CD8-positive, alpha-beta memory T cell (primary cell): ENCODE measurements at places on chromosomes 5 and 9. TPM values are rescaled to one million over a fixed set of nuclear protein-coding genes. Genes with fewer than 3 reads are reported as not detected.

The KIF4B gene
- not detected for total RNA-seq

The ANKRD18B gene
- 0.92 TPM for total RNA-seq

The ANXA2R gene
- total RNA-seq, result 6.0 TPM

The DBH gene
- total RNA-seq, result not detected

The C5orf24 gene
- total RNA-seq, result 29.8 TPM

The WNT8A gene
- total RNA-seq, result not detected

GRCh38 chr9:134418354-134418753, 92.1 kb downstream of the RXRA start:
- no peak for DNase-seq
- H3K27ac ChIP-seq, result no peak overlapping the region
- H3K27me3 ChIP-seq, result no peaks in the 10 kb centered on the region
- no peak overlapping the region for H3K4me3 ChIP-seq

- no peak overlapping the region for H3K27ac ChIP-seq
- no peaks in the 10 kb centered on the region for H3K27me3 ChIP-seq
- H3K4me1 ChIP-seq, result no peaks in the 10 kb centered on the region
- H3K36me3 ChIP-seq, result peaks cover 2% of the 10 kb centered on the region
Measured at GRCh38 chr9:37172557-37172956, 52.2 kb downstream of the ZCCHC7 start.

GRCh38 chr5:72000707-72001106, 106.6 kb upstream of the MAP1B start:
- DNase-seq, result no peak
- no peaks in the 10 kb centered on the region for H3K36me3 ChIP-seq
- no peaks in the 10 kb centered on the region for H3K4me1 ChIP-seq
- no peak overlapping the region for H3K4me3 ChIP-seq
- no peak overlapping the region for H3K27ac ChIP-seq

GRCh38 chr9:86275962-86276361, 6.4 kb downstream of the ISCA1 start:
- no peak for DNase-seq
- H3K36me3 ChIP-seq, result peaks cover 15% of the 10 kb centered on the region
- H3K4me1 ChIP-seq, result peaks cover 10% of the 10 kb centered on the region
- H3K27ac ChIP-seq, result no peak overlapping the region
- H3K27me3 ChIP-seq, result no peaks in the 10 kb centered on the region

DNA sequence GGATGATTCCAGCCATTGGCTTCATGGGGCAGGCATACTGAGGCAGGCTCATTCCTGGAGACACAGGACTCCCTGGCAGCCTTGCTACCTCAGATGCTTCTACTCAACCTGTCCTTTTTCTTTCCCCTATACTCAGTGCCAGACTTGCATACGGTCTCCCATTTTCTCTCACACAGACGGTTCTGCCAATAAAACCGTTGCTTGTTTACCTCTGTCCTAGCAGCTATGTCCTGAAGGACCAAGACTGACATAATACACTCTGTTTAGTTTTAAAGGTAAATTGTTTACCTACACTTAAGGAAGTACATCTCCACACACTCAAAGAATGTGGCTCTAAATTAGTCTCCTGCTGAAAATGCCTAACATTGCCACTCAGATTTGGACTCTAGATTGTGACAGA, 151.0 kb upstream of the RFX3 start:
- H3K27ac ChIP-seq, result no peak overlapping the region
- H3K4me1 ChIP-seq, result no peaks in the 10 kb centered on the region
- no peaks in the 10 kb centered on the region for H3K36me3 ChIP-seq
- no peaks in the 10 kb centered on the region for H3K27me3 ChIP-seq
- H3K4me3 ChIP-seq, result no peak overlapping the region
- DNase-seq, result no peak

GRCh38 chr9:126515001-126515872, 98.5 kb upstream of the LMX1B start:
- H3K27me3 ChIP-seq, result peaks cover 12% of the 10 kb centered on the region
- peaks cover 34% of the 10 kb centered on the region for H3K4me1 ChIP-seq
- no peak overlapping the region for H3K27ac ChIP-seq
- no peak for DNase-seq
- H3K4me3 ChIP-seq, result no peak overlapping the region
- no peaks in the 10 kb centered on the region for H3K36me3 ChIP-seq

GRCh38 chr5:39629946-39630345, 205.2 kb upstream of the DAB2 start:
- no peak overlapping the region for H3K4me3 ChIP-seq
- H3K36me3 ChIP-seq, result no peaks in the 10 kb centered on the region
- DNase-seq, result no peak
- H3K27me3 ChIP-seq, result no peaks in the 10 kb centered on the region
- H3K4me1 ChIP-seq, result no peaks in the 10 kb centered on the region
- H3K27ac ChIP-seq, result no peak overlapping the region
